ENCODE measurements at places on chromosomes 1 and 21.

DNA sequence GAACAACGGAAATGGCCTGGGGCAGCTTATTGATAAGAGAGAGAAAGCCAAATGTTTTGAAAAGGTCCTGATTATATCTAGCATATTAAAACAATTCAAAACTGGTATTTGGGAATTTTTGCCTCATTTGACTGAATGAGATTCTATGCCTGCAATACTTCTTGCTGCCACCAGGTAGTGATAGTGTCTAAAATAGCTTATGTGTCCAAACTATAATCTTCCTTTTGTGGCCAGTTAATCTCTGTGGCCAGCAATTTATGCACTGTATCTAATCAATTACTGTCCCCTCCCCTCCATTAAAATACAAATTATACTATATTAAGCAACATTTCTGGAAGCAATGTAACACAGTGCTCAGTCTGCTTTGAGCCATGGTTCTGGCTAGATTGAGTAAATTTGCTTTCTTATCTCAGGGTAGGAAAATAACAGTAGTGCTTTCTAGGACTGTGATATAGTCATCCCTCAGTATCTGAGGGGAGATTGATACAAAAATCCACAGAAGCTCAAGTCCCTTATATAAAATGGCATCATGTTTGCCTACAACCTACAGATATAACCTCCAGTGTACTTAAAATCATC lies 91.8 kb downstream of the FOXD2 start:
- no peak for DNase-seq

DNA sequence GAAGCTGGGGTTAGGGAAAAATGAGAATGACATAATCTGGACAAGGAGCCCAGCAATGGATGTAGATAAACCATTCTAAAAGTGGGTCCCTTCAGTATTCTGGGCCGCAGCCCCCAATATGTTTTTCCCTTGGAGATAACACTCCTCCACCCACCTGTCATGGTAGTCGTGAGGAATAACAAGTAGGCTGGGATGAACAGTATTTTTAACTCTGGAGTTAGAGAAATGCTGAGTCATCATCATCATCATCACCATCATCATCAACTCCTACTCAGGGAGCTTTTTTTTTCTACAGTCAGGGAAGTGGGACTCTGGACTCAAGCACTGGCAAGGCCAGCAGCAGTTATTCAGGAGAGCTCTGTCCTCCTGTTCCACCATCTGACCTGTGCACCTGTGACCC lies 12.8 kb downstream of the CADM3 start:
- DNase-seq, result peak; percentile 21

DNA sequence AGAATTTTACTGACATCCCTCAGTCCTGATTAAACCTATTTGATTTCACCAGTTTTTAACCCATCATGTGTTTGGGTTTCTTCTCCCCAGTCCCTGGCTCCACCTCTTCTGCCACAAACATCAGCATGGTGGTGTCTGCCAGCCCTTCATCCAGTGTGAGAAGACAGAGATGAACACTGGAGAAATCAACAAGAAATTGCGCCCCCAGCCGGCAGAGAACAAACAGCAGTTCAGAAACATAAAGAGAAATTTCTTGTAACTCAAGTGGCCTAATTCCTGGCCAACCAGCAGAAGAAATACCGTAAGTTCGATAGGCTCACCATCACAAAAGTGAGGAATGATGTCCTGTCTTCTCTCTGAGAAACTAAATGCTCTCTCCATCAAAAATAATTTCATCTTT lies 18.3 kb downstream of the S100A11 start:
- no peak for DNase-seq

DNA sequence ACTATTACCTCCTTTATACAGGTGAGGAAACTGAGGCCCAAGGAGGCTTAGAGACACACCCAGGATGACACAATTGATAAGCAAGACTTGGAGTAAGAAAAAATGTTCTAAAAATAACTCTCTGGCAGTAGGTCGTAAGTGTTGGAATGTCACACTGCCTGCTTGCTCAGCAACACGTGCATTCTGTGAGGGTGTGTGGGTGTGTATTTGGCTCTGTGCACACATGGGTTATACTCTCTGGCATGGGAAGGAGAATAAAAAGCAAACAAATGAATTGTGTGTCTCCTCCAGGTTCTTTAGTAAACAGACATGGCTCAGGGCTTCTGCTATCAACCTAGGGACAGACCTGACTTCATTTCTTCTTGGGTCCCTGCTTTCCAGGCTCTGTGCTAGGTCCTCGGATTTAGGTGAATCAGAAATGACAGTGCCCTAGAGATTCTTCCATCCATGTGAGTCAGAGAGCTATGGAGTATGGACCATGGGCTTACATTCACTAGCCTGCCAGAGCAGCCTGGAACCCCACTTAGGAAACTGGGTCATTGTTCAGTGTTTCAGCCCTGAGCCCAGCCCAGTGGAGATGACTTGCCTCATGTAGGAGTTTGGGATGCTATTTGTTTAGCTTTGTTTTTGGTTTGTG lies 72.4 kb downstream of the ELAVL4 start:
- DNase-seq, result no peak

DNA sequence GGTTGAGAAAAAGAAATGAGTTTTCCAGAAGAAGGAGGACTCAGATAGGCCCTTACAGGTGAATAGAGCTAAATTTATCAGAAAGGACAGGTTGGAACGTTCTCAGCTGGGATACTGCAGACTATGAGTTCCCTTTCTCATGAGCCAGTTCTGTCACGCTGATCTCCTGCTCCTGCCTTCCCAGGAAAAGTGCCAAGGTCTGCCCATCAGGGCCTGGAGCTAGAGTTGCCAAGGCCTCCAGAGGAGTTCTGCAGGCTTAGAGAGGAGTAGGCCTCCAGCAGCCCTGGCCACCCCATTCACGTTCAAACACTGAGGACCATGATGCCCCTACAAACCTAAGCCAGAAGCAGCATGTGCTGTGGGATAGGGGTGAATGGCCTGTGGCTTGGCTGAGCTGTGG lies 126.8 kb upstream of the TNR start:
- DNase-seq, result no peak

DNA sequence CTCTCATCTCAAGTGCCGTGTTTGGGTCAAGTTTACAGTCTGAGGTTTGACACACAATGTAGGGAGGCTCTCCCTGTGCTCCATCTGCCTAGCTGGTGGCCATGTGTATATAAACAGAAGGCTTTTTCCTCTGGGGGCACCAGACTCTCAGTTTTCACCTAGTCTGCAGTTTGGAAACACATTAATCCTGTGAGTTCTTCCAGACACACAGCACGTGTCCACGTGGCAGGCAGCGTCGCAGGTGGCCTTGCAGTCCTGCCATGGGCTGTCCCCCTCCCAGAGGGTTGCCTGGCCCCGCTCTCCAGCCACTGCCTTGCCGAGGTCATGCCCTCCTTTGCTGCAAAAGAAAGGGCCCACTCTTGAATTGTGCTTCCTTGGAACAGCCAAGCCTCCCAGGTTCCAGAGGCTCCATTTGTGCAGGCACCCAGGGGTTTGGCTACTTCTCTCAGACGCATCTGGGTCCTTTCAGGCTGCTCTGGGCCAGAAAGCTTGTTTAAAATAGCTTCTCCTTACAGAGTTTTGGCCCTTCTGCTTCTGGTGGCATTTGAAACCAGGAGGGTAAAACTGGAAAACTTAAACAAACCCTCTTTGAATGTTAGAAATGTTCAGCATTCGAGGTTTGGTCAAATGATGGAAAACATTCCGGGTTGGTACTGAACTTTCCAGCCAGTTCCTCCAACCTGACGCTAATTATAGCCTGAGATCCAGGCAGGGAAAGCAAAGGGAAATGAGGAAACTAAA lies 4.4 kb upstream of the RUNX1 start:
- no peak for DNase-seq

- DNase-seq, result no peak
Observed at GRCh38 chr1:160024195-160024905, 7.4 kb downstream of the PIGM start.

DNA sequence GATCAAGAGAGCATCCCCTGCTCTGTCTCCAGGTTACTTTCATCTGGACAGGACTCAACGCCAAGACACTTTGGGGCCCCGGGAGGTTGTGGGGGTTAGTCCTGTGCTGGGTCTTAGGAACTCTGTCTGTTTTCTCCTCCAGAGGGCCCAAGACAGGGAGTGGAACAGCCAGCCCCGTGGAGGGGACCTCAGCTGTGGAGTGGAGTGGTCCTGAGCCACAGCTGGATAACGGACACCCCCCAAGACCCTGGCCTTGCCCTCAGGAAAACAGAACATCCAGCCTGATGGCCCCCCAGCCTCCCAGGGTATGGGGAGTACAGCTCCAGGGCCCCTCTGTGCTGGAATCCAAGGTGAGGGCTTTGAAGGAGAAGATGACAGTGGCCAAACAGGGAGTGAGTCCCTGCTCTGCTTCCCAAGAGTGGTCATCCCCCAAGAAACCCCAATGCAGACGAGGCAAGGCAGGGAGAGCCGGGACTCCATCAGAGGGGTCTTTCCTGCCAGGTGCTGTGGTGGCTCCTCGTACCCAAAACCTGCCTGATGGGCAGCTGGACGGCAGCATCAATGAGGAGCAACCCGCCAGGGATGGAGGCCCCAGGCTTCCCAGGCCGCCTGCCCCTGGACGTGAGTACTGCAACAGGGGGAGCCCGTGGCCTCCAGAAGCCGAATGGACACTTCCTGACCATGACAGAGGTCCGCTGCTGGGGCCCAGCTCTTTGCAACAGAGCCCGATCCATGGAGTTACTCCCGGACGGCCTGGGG lies 3.5 kb downstream of the KIAA1614 start:
- DNase-seq, result no peak

DNA sequence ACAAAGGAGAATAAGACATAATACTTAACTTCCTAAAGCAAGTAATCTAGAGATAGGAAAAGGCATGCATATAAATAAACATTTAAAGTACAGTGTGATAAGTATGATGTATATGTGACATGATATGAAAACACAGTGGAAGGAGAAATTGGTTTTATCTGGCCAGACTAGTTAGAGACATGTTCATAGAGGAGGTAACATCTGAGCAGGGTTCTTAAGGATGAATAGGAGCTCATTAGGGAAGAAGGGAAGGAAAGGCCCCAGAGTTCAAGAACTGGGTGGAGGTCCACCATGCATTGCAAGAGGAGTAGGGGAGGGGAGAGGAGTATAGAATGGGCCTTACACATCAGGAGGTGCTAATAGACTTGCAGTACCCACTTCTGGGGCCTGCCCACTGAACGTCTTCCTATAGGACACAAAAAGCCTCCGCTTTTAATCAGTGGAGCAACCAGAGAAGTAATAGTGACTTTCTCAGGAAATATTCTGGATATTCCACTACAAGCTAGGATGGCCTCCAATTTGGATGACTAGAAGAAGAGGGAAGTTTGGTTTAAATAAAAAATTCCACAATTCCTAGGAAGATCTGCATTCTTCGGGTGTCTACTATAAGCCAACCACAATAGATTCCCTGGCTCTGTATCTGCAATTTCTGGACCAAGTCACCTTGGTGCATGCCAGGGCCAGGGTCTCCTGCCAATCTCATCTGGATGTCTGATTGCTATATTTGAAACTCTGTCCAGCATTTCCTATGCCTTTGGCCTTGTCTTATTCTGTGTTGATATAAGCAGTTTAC lies 41.9 kb downstream of the NGF start:
- DNase-seq, result no peak

GRCh38 chr1:220826729-220827128 lies 40.0 kb downstream of the MTARC1 start:
- no peak for DNase-seq

GRCh38 chr1:236086537-236086936 lies 21.6 kb upstream of the NID1 start:
- DNase-seq, result no peak

GRCh38 chr1:160261556-160261892 lies 825 bp downstream of the DCAF8 start:
- DNase-seq, result no peak

- no peak for DNase-seq
Observed at GRCh38 chr1:109509176-109510134, at the start of gene AMIGO1. Gene AMIGO1, minus strand, starts transcription at chr1:109509727. Its CDS starts 815 bp downstream, at chr1:109508912.

- no peak for DNase-seq
Observed at GRCh38 chr1:221725735-221726672, 15.9 kb downstream of the DUSP10 start.

GRCh38 chr1:33719326-33719725 lies 144.6 kb upstream of the HMGB4 start:
- DNase-seq, result no peak

DNA sequence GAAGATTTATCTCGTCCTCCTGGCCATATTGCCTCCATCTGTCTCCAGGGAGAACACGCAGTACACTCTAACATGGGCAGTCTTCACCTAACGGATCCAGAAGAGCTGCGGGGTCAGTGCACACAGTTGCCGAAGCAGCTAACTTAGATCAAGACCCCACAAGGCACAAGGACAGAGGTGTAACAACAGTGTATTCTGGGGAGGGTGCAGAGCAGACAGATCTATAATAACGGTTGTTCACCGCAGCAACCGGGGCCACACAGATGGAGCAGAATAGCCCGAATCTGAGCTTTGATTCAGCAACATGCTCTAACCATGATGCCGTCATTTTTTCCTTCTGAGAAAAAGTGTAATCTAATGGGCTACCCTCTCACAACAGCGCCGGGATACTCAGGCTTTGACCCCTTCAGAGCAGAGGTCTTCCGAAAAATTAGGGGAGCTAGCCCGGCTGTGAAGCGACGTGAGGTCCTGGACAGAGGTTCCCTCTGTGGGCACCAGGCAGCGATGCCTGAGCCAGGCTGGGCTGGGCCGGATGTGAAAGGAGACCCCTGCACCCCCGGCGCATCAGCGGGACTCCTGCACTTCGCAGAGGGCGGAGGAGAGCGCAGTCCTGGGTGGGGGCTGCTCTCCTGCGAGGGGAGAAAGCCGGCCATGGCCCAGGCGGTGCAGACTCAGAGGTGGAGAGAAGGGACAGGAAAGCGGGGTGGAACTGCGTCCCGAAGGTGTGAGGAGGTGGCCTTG lies 57.5 kb downstream of the BCL9 start:
- DNase-seq, result no peak

DNA sequence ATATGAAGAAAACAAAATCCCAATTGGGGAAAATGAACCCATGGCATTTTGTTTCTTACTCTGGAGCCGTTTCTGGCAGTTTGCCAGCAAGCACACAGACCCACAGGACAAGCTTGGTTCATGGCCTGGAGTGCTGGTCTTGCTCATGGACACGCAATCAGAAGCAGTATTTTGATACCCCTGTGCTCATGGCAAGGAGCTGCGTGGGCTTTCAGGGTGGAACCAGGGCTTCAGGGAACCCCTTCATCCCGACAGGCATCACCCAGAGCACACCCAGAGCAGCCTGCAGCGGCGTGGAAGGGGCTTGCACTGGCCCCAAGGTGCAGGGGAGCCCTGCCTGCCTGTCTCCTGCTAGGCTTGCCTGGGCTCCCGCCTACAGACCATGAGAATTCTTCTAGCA lies 45.4 kb upstream of the PCBP3 start:
- DNase-seq, result no peak

GRCh38 chr1:85321237-85321964 lies 45.0 kb upstream of the BCL10 start:
- DNase-seq, result no peak

- DNase-seq, result no peak
Observed at GRCh38 chr1:99852648-99853047, 2.5 kb downstream of the AGL start.
